Thymus (tissue), 14 donors: ENCODE measurements at places on chromosomes 11 and 22. TPM values are rescaled to one million over a fixed set of nuclear protein-coding genes. Genes with fewer than 3 reads are reported as not detected.

DNA sequence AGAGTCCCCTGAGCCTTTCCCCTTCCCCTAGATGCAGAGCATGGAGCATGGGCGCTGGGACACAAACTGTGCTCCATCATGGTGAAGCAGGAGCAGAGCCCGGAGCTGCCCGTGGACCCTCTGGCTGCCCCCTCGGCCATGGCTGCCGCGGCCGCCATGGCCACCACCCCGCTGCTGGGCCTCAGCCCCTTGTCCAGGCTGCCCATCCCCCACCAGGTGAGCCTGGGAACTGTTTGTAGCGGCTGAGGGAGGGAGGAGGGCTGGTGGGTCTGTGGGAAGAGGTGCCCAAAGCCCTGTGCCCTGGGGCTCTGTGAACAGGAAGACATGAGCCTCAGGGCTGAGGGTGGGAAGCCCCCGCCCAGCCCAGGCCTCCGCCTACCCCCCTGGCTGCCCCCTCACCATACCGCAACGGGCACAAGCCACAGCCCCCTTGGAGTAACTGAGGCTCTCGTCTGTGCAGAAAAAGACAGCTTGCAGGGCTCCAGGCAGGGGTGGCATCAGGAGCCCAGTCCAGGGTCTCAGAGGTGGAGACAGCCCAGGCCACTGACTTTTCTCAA lies 30.4 kb downstream of the CREB3L1 start:
- no peaks in the 10 kb centered on the region for H3K36me3 ChIP-seq
- no peaks in the 10 kb centered on the region for H3K27me3 ChIP-seq
- DNase-seq, result no peak
- no peak overlapping the region for H3K4me3 ChIP-seq
- H3K27ac ChIP-seq, result no peak overlapping the region

DNA sequence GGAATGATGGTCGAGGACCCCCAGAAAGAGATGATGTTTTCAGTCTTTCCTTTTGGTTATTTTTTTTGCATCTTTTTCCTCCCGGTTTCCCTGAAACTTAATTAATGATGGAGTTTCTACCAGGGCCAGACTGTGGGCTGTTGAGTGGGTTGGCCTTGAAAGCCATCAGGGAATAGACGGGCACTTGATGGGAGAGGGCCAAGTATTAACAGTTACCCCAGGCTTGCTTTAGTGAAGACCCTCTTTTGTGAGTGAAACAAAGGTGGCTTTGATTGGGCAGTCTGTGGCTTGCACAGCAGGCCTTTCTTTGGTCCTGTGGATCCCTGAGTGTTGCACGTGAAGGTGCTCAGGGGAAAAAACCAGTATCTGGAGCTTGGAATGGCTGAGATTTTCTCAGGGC lies 56.9 kb downstream of the AMOTL1 start:
- no peak for DNase-seq
- H3K4me1 ChIP-seq, result no peaks in the 10 kb centered on the region
- no peak overlapping the region for H3K4me3 ChIP-seq
- H3K36me3 ChIP-seq, result peaks cover 48% of the 10 kb centered on the region

GRCh38 chr11:61853698-61854169 lies 25.6 kb downstream of the FADS2 start:
- peaks cover 84% of the 10 kb centered on the region for H3K36me3 ChIP-seq
- no peaks in the 10 kb centered on the region for H3K27me3 ChIP-seq
- H3K4me1 ChIP-seq, result no peaks in the 10 kb centered on the region
- H3K4me3 ChIP-seq, result no peak overlapping the region
- H3K27ac ChIP-seq, result no peak overlapping the region

DNA sequence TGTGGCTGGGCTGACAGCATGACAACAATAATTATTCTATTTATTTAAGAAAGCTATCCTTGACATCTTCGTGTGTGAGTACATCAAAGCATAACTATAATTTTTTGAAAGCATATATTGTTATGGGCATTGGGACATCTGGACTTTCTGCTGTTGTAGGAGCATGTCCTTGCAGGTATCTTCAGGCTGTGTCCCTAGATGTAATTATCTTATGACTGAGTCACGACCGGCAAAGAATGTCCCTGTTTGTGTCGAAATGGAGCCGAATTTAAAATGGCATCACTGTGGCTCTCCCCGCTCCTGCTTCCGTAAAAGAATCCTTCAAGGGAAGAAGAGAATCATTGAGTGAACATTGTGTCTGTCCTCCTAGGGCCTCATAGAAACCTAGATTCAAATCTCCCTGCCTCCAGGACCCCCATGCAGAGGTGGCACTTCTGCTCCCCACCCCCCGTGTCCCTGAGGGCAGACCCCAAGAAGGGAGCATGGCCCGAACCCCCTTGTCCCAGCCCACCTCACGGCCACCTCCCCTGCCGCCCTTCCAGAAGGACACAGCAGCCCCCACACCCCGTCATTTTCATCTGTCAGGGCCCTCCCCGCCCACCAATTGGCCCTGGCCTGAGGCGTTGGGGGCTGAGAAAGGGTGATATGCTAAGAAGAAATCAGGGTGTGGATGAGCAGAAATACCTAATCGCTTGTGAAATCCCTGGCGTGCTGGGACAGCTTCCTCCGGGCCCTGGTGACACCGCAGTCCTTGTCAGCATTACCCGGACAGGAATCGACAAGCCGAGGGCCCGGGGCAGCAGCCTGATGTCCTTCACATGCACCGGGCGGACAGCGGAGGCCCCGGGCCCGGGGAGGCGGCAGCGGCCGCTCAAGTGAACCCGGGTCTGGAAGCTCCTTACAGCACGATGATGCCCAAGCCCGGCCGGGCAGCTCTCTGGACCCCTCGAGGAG lies 48.6 kb upstream of the SLC22A12 start:
- H3K4me3 ChIP-seq, result no peak overlapping the region
- H3K27me3 ChIP-seq, result no peaks in the 10 kb centered on the region
- H3K36me3 ChIP-seq, result no peaks in the 10 kb centered on the region
- no peaks in the 10 kb centered on the region for H3K4me1 ChIP-seq
- no peak overlapping the region for H3K27ac ChIP-seq

DNA sequence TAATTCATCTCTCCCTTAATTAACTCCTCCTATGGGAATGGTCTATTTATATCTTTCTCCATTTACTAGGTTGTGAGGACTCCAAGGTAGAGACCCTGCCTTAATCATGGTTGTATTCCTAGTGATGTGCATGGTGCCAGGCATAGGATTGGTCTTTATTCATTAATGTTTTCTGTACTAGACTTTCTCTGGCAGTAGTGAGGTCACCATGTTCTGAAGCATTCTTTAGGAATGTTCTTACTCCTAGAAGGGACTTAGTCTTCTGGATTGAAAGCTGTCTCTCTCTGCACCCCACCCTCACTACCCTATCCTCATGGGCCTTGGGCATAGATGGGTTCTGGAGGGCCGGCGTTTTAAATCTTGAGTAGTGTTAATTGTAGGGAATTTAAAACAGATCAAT lies 10.6 kb upstream of the INSC start:
- H3K27ac ChIP-seq, result no peak overlapping the region
- peaks cover 2% of the 10 kb centered on the region for H3K27me3 ChIP-seq
- no peak overlapping the region for H3K4me3 ChIP-seq
- H3K36me3 ChIP-seq, result no peaks in the 10 kb centered on the region
- DNase-seq, result no peak

- no peak overlapping the region for H3K27ac ChIP-seq
- no peak overlapping the region for H3K4me3 ChIP-seq
- DNase-seq, result no peak
- no peaks in the 10 kb centered on the region for H3K36me3 ChIP-seq
Measured at GRCh38 chr11:76269247-76269646, 62.9 kb upstream of the WNT11 start.

GRCh38 chr11:107116358-107116757 lies 98.1 kb upstream of the GUCY1A2 start:
- H3K4me1 ChIP-seq, result no peaks in the 10 kb centered on the region
- H3K36me3 ChIP-seq, result no peaks in the 10 kb centered on the region
- no peak for DNase-seq
- H3K27ac ChIP-seq, result no peak overlapping the region

DNA sequence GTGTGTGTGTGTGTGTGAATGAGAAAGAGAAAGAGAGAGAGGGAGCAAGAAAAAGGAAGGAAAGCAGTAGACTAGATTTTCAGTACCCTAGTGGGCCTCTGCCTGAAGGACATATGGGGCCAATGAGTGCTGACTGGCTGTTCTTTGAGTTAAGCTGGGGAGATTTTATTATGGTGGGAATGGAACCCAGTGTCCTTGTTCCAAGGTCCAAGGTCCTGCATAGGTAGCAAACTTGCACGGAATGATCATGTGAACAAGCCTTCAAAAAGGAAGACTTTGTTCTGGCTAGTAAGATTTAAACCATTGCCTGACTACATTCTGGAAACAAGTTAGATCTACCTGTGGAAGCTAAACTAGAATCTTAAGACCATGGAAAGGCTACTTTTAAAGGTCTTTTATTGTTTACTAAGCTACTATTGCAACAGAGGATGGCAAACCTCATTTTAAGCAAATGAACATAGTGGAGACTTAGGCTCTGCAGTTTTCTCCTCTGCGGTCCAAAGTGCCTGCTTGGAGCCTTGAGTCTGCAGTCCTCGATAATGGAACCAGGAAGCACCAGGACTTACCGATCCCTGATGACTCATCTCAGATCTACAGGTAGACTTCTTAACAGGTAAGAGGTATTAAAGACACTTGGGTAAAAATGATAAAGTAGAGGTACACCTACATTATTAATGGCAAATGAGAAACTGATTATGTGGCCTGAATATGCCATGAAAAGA lies 10.2 kb upstream of the GRAMD1B start:
- H3K4me3 ChIP-seq, result no peak overlapping the region
- no peaks in the 10 kb centered on the region for H3K27me3 ChIP-seq
- no peak for DNase-seq
- no peak overlapping the region for H3K27ac ChIP-seq
- no peaks in the 10 kb centered on the region for H3K36me3 ChIP-seq

DNA sequence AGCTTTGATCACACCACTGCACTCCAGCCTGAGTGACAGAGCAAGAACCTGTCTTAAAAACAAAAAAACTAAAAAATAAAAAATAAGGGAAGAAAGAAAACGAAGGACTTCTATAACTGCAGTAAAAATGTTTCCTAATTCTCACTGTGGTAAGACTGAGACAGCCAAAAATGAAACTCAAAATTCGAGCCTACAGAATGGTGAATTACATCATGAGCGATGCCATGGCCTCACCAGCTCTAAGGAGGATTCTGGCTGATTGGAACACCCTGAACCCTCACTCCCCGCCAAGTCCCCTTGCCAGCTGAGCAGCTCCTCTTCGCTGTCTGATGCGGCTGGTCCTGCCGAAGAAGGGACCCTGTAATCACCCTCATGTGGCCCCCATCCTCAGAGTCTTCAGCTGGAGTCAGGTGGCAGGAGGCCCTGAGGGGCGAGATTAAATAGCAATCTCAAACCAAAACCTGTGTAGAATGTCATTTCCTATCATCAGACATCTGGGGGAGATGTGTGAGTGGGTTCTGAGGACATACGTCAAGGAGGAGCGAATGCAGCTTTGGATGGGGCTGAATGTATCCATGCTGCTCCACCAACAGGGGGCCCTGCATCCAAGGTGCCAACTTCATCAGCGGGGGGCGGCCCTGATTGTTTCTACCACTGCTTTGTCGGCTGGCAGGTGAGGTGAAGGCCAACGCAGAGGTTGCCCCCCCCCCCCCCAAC lies 29.2 kb downstream of the PDGFB start:
- DNase-seq, result no peak
- H3K27ac ChIP-seq, result no peak overlapping the region
- no peak overlapping the region for H3K4me3 ChIP-seq

- H3K4me1 ChIP-seq, result peaks cover 66% of the 10 kb centered on the region
- H3K27me3 ChIP-seq, result peaks cover 2% of the 10 kb centered on the region
- H3K36me3 ChIP-seq, result no peaks in the 10 kb centered on the region
- no peak for DNase-seq
- H3K4me3 ChIP-seq, result no peak overlapping the region
Measured at GRCh38 chr22:42439821-42440674, 7.8 kb upstream of the NFAM1 start.

- no peaks in the 10 kb centered on the region for H3K36me3 ChIP-seq
- DNase-seq, result no peak
- no peaks in the 10 kb centered on the region for H3K4me1 ChIP-seq
Measured at GRCh38 chr11:67639438-67639859, at the start of gene TBX10. Gene TBX10, minus strand, starts transcription at chr11:67639763. Its CDS starts 291 bp downstream, at chr11:67639472.

- peaks cover 48% of the 10 kb centered on the region for H3K36me3 ChIP-seq
- H3K27me3 ChIP-seq, result no peaks in the 10 kb centered on the region
- H3K27ac ChIP-seq, result no peak overlapping the region
- H3K4me3 ChIP-seq, result no peak overlapping the region
Measured at GRCh38 chr22:38717244-38717643, 11.5 kb downstream of the GTPBP1 start.

GRCh38 chr11:87926250-87926970 lies 248.8 kb downstream of the RAB38 start:
- no peaks in the 10 kb centered on the region for H3K36me3 ChIP-seq
- DNase-seq, result no peak
- H3K4me1 ChIP-seq, result no peaks in the 10 kb centered on the region
- H3K4me3 ChIP-seq, result no peak overlapping the region
- no peaks in the 10 kb centered on the region for H3K27me3 ChIP-seq
- H3K27ac ChIP-seq, result no peak overlapping the region

DNA sequence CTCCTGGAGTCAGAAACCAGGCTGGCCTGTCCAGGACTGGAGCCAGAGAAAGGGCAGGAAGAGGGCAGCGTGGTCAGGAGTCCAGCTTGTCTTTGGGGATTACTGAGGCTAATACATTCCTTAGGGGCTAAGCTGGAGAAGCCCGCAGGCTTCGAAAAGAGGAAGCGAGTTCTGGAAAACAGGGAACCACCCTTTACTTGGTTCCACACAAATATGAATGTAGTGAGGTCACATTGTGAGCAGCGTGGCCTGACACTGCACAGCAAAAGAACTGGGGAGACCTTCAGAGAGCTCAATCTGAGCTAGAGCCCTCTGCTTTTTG lies 132.3 kb downstream of the CEP164 start:
- H3K4me1 ChIP-seq, result no peaks in the 10 kb centered on the region
- no peaks in the 10 kb centered on the region for H3K27me3 ChIP-seq
- no peaks in the 10 kb centered on the region for H3K36me3 ChIP-seq

DNA sequence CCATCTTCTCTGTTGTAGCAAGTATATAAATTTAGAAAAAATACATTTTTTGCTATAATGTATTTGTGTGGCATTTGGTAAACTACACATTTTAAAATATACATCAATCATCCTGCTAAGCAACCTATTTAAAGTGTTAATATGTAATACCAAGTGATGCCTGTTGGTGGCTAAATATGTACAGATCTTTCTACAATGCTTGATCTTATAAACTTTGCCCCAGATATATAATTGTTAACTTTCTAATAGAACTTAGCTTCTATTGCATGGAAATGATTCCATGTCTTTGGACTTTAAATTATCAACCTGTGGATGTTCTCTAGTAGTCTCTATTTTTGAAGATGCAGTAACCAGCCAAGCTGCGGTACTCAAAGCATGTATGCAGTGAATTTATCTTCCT lies 1260.4 kb upstream of the RAG2 start:
- no peak overlapping the region for H3K27ac ChIP-seq
- H3K4me3 ChIP-seq, result no peak overlapping the region
- no peaks in the 10 kb centered on the region for H3K27me3 ChIP-seq

- no peak overlapping the region for H3K27ac ChIP-seq
- H3K4me1 ChIP-seq, result no peaks in the 10 kb centered on the region
- no peaks in the 10 kb centered on the region for H3K27me3 ChIP-seq
- no peak for DNase-seq
Measured at GRCh38 chr11:73559743-73560142, 38.2 kb downstream of the FAM168A start.

ANKRD49 gene
- total RNA-seq, result 44.0 TPM

OR52I1 gene
- under 0.01 TPM for total RNA-seq

ANO3 gene
- total RNA-seq, result 0.09 TPM

MS4A15 gene
- total RNA-seq, result not detected
